ENCODE measurements at places on chromosomes 2 and 18.

DNA sequence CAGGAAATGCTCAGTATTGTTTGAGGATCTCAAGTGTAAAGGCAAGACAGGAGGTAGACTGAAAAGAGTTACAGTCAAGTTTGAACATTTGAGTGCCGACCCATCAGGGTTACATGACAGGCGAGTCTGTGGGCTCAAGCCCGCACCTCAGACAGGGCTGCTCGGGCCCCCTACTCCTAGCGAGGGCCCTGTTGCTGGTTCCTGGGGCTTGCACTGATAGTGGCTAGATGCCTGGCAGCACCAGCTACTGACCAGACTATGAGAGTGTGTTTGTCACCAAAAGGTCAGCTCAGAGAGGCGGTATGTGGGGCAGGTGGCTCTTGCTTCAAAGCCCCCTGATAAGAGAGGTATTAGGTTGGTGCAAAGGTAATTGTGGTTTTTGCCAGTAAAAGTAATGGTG is 35.6 kb upstream of the CYP27C1 start:
- DNase-seq = no peak

GRCh38 chr2:5132281-5132680 is 559.9 kb upstream of the SOX11 start:
- DNase-seq = no peak

DNA sequence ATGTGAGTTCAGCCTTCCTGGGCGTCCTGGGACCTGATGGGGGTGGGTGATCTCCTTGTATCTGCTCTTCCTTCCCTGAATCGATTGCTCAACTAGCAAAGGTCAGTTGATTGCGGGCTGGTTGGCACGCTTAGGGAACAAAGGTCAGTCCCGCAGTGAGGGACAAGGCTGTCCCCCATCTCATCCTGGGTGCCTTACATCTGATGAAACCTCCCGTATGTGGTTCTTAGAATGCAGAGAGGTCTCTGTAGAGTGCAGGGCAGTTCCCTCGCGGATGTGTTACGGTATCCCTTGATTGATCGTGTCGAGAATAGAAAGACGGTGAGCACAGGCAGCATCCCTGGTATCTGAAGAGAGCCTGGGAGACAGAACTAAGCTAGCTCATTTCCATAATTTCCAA is 56.4 kb upstream of the RBM44 start:
- no peak for DNase-seq

GRCh38 chr2:66561645-66562303 is 126.8 kb downstream of the MEIS1 start:
- no peak for DNase-seq

- no peak for DNase-seq
These were observed 176.3 kb downstream of the ALPK2 start for GRCh38 chr18:58452454-58453166.

GRCh38 chr2:197157879-197158537 is 152.6 kb downstream of the ANKRD44 start:
- DNase-seq = no peak

DNA sequence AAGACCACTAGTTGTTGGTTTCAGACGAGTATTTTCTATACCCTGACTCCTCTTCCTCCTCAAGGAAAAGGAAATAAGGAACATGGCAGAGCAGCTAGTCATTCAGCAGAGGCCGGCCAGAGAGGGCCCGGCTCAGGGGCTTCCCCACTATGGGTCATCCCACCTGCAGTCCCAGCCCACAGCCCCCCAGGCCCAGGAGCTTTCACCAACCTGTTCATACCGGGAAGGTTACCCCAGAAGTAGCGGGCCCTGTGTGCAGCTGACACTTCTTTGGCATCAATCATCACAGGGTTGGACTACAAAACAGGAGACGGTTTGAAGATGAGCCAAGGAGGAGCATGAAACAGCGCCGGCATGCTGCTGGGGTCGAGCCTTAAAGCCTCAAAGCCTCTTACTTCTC is 70.5 kb upstream of the POMC start:
- DNase-seq = no peak

DNA sequence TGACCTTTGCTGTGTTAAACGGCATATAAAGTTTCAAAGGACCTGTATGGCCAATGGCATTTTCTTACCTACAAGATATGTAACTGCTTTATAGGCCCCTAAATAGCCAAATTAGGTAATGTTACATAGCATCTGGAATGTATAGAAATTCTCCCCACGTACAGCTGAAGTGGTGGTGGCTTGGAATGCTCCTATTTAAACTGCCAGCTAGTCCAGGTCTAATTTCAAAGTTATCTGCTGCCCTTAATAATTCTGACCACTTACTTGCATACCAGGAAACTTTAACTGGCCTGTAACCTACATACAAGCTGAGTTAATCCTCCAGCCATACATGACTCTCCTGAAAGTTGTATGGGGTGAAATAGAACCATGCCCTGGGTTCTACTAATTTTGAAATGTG is 1.3 kb downstream of the KIAA2012 start:
- DNase-seq = no peak

- no peak for DNase-seq
These were observed 173.1 kb downstream of the ICOS start for GRCh38 chr2:204109681-204110080.

- no peak for DNase-seq
These were observed 82.3 kb upstream of the TWIST2 start for GRCh38 chr2:238765590-238765989.

- DNase-seq = no peak
These were observed 27.3 kb upstream of the TMEM87B start for GRCh38 chr2:112027767-112028166.

DNA sequence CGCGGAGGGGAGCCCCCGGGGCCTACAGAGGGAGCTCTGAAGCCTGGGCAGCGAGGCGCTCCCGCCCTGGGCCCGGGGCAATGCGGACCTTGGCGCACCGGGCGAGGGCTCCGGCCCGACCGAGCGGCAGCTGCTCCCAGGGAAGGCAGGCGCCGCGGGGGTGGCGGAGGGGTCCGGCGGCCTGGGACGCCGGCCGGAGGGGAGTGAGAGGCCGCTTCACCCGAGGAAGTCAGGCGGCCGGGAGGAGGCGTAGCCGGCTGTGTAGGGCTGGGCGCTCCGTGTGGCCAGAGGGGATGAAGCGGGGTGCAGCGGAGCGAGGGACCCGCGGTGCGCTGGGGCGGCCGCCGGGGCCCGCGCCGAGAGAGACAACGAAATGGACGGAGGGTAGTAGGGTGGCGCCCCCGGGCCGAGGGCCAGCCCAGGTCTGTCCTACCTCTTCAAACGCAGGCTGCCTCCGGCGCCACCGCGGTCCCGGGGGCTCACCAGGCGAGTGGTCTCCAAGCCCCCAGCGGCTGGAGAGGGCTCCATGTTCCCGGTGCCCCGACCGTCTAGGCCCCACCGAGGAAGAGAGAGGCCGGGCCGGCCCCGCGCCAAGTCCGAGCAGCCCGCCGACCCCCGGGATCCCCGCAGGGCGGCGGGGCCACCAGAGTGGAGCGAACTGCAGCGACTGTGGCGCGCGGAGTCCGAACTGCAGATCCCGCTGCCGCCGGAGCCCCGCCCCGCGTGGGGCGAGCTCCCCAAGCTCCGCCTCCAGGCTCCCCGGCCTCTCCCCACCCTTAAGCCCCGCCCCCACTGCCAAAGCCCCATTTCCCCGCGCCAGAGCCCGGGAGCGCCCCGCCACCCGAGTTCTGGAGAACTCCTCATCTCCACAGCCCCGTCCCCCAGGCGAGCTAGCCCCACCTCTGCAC is at the start of gene SLC30A3:
Gene SLC30A3 (minus strand): TSS at position 669 of the 908 bp plus-strand sequence. CDS start 141 bp downstream, at position 528.
- DNase-seq = no peak

DNA sequence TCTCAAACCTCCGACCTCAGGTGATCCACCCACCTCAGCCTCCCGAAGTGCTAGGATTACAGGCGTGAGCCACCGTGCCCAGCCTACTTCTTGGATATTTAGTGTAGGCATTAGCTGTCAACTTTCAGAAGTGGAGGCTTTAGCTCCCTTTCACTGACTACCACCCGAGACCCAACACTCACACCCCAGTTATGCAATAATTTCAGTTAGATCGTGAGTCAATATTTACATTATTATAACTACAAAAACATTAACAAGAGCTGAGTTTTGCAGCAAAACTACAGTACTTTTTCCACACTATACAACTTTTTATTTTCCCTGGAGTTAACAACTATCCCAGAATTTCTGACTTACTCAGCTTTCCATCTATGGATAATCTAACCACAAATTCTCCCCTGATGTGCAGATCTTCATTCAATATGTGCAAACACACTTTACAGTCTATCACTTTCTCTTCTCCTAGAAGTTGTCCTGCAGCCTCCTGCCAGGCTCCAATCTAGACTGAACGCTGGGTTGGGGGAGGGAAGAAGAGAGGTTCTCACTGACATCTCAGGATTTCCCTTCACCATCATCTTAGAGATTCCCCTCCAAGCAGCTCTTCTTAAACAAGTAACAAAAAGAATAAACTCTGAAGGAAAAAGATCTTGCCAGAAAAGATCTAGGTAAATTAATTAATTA is 10.1 kb downstream of the TBC1D8 start:
- no peak for DNase-seq

GRCh38 chr2:149246186-149246585 is 84.2 kb upstream of the LYPD6 start:
- DNase-seq = no peak

GRCh38 chr2:148970385-148970784 is 68.1 kb upstream of the LYPD6B start:
- DNase-seq = no peak

- DNase-seq = no peak
These were observed 88.6 kb downstream of the SMAD7 start for GRCh38 chr18:48862132-48862531.

DNA sequence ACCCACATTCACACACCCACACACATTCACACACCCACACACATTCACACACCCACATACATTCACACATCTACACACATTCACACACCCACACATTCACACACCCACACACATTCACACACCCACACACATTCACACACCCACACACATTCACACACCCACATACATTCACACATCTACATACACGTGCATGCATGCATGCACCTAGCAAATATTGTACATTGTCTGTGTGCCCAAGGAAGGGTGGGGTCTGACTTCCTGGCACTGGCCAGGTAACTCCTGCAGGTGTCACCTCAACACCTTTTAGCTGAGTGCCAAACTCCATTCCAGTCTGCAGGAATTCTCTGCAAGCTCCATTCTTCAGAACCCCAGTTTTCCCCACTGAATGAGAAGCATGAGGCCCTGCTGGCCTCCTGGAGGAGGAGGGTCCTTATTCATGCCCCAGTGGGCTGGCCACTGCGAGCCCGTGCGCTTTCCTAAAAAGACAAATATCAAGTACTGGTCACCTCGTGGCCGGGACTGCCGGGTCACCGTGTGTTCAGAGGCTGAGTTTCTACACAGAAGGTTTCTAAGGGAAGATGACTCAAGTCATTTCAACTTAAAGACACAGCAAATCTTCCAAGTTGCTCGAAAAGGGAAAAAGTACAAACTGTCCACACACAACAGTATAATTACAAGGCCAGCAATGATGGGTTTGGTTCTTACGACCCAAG is 131.5 kb downstream of the HDAC4 start:
- DNase-seq = no peak

GRCh38 chr2:7476371-7476770 is 559.2 kb downstream of the RNF144A start:
- no peak for DNase-seq

DNA sequence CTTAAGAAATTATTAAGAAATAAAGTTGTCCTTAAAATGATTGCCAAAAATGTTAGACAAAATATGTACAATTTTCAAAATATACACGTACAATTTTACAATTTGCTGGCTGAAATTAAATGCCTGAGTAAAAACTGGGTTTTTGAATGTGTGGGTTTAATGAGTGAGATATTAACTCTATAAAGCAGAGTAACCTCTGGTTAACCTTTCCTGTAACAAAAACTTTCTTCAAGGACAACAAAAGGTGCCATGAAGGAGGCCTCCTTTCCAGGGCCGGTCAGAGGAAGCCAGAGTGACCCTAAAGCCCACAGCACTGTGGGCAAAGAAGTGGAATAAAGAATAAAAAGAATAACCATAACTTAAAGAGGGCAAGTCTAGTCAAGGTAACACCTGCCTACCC is 16.5 kb upstream of the MAL start:
- DNase-seq = no peak

DNA sequence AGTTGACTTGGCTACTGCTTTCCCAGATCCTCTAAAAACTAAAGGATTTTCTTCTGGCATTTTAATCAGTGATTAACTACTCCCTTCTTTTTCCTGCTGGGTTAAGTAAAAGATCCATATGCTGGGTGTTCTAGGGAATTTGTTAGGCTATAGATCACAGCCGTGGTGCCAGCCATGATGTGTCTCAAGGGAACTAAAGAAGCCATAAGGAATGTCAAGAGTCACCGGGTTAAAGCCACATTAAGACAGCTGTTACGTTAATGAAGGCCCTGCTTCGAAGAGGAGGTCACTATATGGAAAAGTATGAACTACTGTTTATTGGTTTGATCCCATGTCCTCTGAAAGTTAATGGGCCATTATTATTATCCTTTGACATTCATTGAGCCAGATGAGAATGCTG is 70.7 kb downstream of the PAX3 start:
- no peak for DNase-seq

GRCh38 chr2:224775647-224776046 is 59.5 kb upstream of the CCDC195 start:
- DNase-seq = no peak

GRCh38 chr2:6314218-6314960 is 551.3 kb downstream of the CMPK2 start:
- DNase-seq = no peak

DNA sequence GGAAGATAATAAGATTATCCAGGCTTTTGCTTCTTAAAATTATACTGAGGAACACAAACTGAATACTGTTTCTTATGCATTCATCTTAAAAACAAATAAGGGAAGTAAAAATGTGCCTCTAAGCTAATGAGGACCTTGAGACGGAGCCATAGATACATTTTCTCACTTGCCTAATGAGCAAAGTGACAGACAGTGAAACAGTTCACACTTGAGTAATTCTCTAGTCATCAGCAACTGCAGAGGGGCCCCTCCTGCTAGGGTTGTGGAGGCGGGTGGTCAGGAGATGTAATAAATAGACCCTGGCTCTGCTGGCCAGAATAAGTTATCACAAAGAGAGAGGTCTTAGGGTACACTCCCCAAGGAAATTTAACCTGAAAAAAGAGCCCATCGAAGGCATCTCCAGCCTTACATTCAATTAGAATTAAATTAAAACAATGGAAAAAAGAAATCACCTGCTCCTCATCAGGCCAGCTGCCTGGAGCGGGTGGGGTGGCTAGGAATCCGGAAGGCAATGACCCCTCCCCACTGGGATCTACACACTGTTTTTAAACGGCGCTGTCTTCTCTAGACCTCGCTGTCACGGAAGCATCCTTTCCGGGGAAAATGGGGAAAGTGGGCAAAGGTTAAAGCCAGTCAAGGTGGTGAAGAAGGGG is 32.6 kb upstream of the INSIG2 start:
- DNase-seq = no peak

- no peak for DNase-seq
These were observed 40.0 kb downstream of the SH3BP4 start for GRCh38 chr2:234991793-234992192.

GRCh38 chr2:208112969-208113368 is 11.4 kb downstream of the CRYGD start:
- DNase-seq = no peak
